ENCODE measurements at places on chromosomes 6 and 20.

GRCh38 chr20:20253039-20253743 lies 114.7 kb upstream of the INSM1 start:
- DNase-seq, result no peak

GRCh38 chr6:133590196-133590595 lies 298.7 kb upstream of the TCF21 start:
- no peak for DNase-seq

DNA sequence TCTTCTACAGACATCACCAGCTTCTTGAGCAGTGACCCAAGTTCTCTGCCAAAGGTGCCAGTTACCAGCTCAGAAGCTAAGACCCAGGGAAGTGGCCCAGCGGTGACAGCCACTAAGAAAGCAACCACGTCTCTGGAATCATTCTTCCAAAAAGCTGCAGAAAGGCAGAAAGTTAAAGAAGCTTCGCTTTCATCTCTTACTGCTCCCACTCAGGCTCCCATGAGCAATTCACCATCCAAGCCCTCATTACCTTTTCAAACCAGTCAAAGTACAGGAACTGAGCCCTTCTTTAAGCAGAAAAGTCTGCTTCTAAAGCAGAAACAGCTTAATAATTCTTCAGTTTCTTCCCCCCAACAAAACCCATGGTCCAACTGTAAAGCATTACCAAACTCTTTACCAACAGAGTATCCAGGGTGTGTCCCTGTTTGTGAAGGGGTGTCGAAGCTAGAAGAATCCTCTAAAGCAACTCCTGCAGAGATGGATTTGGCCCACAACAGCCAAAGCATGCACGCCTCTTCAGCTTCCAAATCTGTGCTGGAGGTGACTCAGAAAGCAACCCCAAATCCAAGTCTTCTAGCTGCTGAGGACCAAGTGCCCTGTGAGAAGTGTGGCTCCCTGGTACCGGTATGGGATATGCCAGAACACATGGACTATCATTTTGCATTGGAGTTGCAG lies 15.2 kb downstream of the GTPBP2 start:
- no peak for DNase-seq

DNA sequence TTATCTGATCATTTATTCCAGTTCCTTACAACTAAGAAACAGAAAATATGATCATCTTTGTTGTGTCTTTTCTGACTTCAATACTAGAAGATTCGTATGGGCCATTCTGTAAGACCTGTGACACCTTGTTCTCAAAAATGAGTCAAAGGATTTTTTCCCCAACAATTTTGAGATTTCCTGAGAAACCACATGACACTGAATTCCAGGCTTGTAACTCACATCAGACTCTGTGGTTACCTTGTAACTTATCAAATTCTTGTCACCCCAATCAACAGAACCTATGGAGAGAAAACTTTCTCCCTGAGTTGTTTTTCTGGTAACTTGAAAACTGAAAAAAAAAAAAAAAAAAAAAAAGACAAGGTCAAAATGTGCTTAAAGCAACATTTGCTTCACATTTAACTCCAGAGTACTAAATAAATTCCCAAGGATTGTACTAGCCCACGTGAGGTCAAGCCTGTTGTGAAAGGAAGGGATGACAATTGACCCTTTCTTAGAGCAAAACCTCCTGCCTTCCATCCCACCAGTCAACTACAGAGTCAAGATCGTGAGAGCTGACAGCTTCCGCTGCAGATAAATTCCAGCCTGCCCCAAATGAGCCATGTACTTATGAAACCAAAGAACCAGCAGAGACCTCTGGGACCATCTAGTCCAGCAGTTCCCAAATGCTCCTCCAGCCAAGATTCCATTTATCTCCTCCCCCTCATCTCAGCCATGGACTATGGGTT lies 140.3 kb downstream of the TBX18 start:
- peak; percentile 79 for DNase-seq

DNA sequence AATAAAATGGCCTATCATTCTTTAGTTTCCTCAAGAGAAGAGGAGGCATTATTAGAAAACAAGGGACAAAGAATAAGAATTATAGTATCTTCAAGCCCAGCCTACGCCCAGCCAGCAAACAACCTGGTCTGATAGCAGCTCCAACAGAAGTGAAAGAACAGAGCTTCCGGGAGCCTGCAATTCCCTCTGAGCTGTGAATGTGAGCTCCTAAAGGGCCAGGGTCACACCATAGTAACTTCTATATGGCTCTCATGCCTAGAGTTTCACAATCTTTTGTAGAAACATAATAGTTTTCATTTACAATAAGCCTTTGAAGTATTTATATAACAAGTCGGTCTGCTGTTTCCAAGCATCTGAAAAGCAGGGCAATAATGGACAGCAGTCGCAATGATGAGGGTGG lies 116.5 kb downstream of the SMLR1 start:
- DNase-seq, result no peak

- DNase-seq, result peak; percentile 39
These were observed 75.1 kb downstream of the ARID1B start for GRCh38 chr6:156852147-156852857.
